Cerebellum (tissue), 4 donors: ENCODE measurements at places on chromosomes 5 and 9. TPM values are rescaled to one million over a fixed set of nuclear protein-coding genes. Genes with fewer than 3 reads are reported as not detected.

DNA sequence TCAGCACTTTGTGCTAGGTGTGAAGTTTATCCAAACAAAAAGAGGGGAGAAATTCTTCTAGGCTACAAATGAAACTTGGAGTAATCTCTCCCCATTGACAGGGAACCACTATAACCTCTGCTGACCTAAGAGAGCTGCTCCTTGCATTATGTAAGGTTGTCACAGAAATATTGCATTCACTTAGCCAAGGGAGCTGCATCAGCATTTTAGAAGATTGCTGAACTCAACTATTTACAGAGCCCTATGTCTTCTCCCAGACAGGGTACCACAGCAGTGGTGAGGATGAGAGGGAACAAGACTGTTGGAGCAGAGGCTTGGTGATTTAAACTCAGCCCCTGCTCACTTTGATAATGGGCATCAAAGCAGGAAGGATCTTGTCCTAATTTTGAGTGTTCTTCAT lies 362.0 kb downstream of the TMEM38B start:
- no peak for DNase-seq

GRCh38 chr9:98410185-98410697 lies 154.8 kb upstream of the TBC1D2 start:
- DNase-seq: peak; percentile 63

GRCh38 chr5:5298068-5298633 lies 124.3 kb upstream of the ICE1 start:
- DNase-seq: peak; percentile 39

GRCh38 chr9:78050421-78050820 lies 18.8 kb upstream of the GNAQ start:
- no peak for DNase-seq

DNA sequence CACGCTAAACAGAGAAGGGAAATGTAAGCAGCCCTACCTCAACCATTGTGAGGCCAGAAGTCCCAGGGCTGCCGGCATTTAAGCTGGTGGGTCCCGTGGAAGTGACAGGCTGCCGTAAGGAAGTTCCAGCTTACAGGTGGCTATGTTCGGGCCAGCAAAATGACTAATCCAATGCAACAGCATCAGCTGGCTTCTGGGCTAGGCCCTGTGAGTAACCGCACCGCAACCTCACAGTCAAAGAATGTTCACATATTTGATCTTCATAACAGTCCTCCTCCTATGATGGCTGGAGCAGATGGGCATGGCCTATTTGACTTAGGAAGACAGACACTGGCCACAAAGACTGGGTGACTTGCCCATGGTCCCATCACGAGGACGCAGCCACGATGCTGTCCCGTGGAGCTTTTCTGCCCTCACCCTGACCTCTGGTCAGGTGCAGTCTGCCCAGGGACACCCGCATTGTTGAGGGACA lies 88.2 kb downstream of the LIFR start:
- no peak for DNase-seq

GRCh38 chr5:170397059-170397458 lies 7.9 kb upstream of the KCNMB1 start:
- no peak for DNase-seq

GRCh38 chr5:52013523-52013922 lies 630.3 kb downstream of the ISL1 start:
- DNase-seq: no peak

DNA sequence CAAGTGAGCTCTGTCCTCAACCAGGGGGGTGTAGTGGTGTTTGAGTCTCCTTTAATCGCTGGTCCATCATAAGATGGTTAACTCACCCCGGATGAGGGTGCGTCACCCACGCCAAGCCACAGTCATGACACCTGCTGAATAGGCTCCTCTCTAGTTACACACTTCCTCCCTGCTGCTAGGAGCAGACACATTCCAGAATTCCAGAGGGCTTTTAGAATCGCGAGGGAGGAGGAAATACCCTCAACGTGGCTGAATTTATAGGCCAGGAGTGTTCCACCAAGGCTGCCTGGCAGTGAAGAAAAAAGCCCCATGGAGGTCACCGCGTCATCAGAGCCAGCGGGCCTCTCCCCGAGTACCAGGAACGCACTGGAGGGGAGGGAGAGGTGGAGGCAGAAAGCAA lies 5.1 kb downstream of the GLRX start:
- DNase-seq: no peak

DNA sequence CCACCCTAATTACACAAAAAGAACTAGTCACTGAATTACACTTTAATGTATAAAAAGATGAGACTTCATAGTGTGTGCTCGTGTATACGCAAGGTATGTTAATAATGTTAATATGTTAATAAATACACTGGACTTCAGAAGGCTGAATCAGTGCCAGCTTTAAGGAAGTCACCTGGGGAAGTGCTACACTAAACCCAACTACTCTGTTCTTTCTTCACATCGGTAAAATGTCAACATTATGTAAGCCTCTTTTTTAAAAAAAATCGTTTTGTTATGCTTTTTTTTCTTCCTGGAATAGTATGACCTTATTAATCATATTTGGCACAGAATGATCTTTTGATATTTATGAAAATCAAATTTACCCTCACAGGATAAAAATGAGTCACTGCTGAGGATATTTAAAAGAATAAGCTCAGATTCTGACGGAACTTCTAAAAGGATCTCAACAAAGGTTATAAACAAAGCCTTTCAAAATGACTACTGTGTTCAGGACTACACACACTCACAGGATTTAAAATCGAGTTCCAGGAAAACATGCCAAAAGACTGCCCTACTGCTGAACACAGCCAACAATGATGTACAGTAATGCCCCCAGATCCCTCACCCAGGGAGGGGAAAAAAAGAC lies 75.9 kb downstream of the AUH start:
- no peak for DNase-seq

GRCh38 chr9:125759764-125760129 lies 12.6 kb downstream of the PBX3 start:
- DNase-seq: no peak

DNA sequence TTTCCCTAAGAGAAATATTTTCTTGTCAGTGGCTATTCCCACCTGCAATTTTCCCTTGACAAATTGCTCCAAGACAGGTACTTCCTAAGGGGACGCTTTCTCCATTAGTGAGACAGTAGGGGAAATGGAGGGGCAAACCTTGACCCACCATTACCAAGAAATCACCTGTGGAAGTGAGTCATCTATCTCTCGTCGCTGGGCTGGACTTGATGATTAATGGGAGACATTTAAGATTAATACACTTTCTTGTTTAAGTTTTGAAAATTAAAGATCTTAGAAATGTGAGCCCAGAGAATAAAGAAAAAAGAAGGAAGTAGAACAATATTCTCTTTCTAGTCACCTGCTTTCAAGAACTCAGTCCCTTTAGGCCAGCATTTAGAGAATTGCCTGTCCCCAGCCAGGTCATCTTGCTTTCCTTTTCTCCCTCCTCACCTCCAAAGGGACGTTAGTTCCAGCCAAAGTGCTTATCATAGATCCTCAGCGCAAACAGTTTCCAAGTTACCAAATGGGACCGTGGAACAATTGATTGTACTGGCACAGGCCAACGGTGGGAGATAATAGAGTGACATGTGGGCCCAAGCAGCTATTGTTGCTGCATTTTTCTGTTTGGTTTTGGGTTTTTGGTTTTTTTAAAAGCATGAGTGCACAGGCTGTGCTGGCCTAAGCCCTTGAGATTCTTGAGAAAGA lies 284.4 kb downstream of the ENC1 start:
- DNase-seq: no peak

GRCh38 chr5:96661855-96662724 lies at the start of gene CAST:
Gene CAST (plus strand): TSS chr5:96662376. CDS start chr5:96662423, 47 bp downstream.
- peak; percentile 38 for DNase-seq

GRIA1 gene
- total RNA-seq: 171 TPM

TAF11L10 gene
- not detected for total RNA-seq

EDIL3 gene
- 72.4 TPM for total RNA-seq

LCN9 gene
- not detected for total RNA-seq

PCDH1 gene
- 27.4 TPM for total RNA-seq

SMIM15 gene
- 25.9 TPM for total RNA-seq

SLCO6A1 gene
- not detected for total RNA-seq

ZNF462 gene
- 102 TPM for total RNA-seq
